Left lung (tissue), 14 donors: ENCODE measurements at places on chromosomes 11 and 22. TPM values are rescaled to one million over a fixed set of nuclear protein-coding genes. Genes with fewer than 3 reads are reported as not detected.
A peak's percentile ranks its signal among the peaks of the same experiment; 100 is the strongest.

GRCh38 chr11:64711956-64712362 is 11.0 kb downstream of the NRXN2 start:
- no peak for DNase-seq

DNA sequence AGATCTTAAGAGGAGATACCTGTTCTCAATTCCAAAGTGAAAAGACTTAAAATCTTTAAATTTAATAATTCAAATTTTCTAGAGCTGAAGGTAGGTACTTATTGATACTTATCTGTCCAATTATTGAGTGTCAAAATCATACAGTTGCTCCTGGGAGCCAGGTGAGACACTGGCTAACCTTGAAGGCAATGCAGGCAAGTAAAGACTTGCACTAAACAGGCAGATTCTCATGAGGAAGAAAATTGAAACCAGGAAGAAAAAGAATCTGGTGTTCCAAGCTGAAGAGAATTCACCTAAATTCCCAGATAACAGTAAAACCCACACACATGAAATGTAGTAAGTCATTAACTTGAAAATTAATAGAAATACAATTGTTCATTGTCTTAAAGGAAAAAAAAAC is 30.3 kb downstream of the VSIG10L2 start:
- no peak for DNase-seq

GRCh38 chr11:20963596-20963995 is 294.2 kb downstream of the NELL1 start:
- DNase-seq = no peak

The CYP2D6 gene
- total RNA-seq = 1.1 TPM

The STX3 gene
- total RNA-seq = 66.7 TPM

DNA sequence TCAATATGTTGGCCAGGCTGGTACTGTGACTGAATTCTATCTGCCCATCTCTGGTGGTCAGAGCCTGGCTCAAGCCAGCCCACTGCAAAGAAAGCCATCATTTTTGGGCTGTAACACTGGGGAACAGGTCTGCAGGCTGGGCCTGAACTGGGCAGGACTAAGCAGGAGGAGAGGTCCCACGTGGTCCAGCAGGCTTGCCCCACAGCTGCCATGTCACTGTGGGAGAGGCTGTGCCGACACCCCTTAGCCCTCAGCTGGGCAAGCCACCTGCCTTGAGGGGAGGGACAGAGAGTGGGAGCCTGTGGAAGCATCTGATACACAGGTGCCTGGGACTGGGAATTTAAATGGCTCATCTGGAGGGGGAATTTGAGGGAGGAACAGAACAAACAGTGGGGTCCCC is 66.7 kb upstream of the CLTCL1 start:
- no peak for DNase-seq

The FOLH1 gene
- total RNA-seq = 2.6 TPM

The POU2AF2 gene
- total RNA-seq = not detected

The A4GALT gene
- 21.3 TPM for total RNA-seq

The ISX gene
- total RNA-seq = not detected

DNA sequence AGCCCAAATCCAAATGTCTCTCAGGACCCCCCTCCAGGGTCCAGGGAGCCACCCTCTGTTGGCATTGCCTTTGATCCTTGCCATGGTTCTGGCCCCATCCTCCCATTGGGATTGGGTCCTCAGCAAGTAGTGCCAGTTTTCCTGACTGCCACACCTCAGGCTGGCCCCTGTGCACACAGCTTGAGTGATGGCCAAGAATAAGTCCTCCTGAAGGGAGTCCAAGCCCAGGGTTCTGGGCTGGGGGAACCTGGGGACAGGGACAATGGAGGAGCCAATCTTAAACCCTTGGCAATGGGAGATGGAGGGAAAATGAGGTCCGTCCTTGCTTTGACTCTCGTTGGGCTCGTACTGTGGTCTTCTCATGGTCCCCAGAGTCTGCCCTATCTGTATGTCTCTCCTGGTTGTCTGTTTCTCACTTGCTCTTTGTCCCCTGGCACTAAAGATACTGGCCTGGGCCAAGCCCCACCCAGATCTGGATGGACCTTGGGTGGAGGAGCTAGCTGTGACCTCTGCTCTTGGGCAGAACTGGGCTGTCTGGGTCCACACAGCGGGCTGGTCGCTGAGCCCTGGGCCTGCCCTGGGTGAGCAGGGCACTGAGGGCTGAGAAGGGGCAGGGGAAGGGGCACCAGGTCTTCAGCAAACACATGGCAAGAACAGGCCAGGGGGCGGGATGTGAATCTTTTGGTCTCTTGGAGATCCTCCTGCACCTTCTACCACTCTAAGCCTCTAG is 2.9 kb downstream of the SOX10 start:
- no peak for DNase-seq

- DNase-seq = no peak
Measured at GRCh38 chr22:20641919-20642579, 131.9 kb upstream of the SERPIND1 start.

GRCh38 chr22:48173773-48174160 is 1411.3 kb downstream of the TBC1D22A start:
- DNase-seq = no peak

The TEX12 gene
- total RNA-seq = not detected

DNA sequence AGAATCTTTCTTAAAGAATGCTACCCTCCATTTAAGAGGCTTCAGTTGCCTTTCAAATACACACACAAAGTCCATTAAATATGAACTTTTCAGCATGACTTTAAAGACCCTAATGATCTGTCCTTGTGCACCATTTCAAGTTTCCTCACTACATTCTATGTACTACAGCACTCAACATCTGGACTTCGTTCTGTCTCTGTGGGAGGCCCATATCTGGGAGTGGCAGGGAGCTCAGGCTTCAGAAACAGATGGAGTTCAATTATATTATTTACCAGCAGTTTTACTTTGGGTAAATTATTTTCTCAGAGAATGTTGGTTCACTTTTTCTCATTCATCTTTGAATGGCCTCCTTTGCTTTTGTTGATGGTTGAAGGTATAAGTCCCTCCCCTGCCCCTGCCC is 67.4 kb downstream of the ANO3 start:
- DNase-seq = no peak

The POTEH gene
- not detected for total RNA-seq

- no peak for DNase-seq
Measured at GRCh38 chr22:23062616-23063538, 7.4 kb upstream of the GNAZ start.

- DNase-seq = no peak
Measured at GRCh38 chr22:37025500-37026070, 6.0 kb downstream of the MPST start.

- DNase-seq = no peak
Measured at GRCh38 chr11:99271527-99271926, 250.8 kb downstream of the CNTN5 start.

GRCh38 chr11:127791844-127792243 is 791.3 kb upstream of the KIRREL3 start:
- no peak for DNase-seq

The RIMBP3B gene
- total RNA-seq = 0.32 TPM

GRCh38 chr11:35087648-35088047 is 51.3 kb upstream of the CD44 start:
- DNase-seq = peak; percentile 94

GRCh38 chr22:17158568-17159503 is at the start of gene HDHD5:
Gene HDHD5 (minus strand): TSS chr22:17159277. CDS start chr22:17159251, 26 bp downstream.
- DNase-seq = peak; percentile 95

GRCh38 chr11:72719551-72719950 is 32.7 kb downstream of the ARAP1 start:
- no peak for DNase-seq

DNA sequence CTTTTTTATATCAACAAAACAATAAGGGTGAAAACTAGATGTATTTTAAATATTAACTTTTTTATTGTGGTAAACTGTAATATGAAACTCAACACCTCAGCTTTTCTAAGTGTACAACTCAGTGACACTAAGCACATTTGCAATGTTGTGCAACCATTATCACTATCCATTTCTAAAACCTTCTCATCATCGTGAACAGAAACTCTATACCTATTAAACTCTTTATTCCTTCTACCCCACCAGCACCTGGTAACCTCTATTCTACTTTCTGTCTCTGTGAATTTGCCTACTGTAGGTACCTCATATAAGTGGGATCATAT is 9.4 kb downstream of the HORMAD2 start:
- no peak for DNase-seq

DNA sequence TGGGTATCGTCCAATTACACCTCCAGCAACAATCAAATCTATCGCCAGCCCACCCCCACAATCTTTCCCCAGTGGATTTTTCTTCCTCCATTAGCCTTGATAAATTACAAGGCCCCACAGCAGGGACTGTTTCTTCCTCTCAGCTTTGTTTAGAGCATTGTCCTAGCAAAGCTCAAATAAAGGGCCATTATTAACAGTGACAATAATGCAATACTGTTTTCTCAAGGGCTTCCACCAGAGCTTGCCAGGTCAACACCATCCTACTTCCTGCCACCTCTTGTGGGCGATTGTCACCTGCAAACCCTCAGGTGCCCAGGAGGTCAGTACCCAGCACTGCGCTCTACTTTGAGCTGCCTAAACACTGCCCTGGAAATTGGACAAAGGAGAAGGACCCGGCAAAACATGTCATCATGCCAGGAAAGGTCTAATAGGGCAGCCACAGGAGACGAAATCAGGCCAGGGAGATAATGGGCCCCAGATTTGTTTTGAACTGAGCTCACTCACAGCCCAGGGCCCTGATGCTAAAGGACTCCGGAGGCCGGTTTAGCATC is 95.2 kb downstream of the ABTB2 start:
- DNase-seq = no peak

- no peak for DNase-seq
Measured at GRCh38 chr11:84256618-84257017, 970.5 kb upstream of the CCDC90B start.

DNA sequence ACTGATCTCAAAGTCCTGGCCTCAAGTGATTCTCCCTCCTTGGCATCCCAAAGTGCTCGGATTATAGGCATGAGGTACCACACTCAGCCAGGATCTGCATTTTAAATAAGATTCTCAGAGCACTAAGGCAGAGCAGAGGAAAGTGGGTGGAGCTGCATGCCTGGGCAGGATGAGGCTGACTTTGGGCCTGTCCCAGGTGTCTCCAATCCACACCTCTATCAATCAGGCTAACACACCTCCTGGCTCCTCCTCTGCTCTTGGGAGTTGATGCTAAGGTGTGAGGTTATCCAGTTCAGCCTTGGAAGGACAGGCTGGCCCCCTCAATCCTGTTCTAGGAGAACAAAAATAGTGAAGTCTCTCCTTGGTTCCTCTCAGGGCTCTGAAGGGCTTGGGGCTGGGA is 30.2 kb upstream of the P2RY2 start:
- no peak for DNase-seq

GRCh38 chr11:86167499-86168164 is 76.9 kb upstream of the EED start:
- DNase-seq = no peak

The TMEM191C gene
- 1.6 TPM for total RNA-seq

- DNase-seq = no peak
Measured at GRCh38 chr11:112227471-112227870, 1.2 kb downstream of the PTS start.

DNA sequence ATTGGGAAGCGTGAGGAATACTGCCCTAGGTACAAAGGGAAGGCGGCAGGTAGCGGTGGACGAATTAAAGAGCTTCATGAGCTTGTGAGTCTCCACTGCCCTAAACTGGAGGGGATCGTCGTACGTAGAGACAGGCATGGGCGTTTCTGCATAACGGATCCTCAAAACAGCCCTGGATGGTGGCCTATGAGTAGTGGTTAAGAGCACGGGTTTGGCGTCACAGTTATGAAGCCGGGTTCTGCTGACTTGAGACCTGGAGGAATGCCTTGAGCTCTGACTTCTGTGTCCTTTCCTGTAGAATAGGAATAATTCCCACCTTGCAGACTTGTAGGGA is 335 bp downstream of the TMEM138 start:
- no peak for DNase-seq

The CDCA5 gene
- 11.3 TPM for total RNA-seq

The UPB1 gene
- total RNA-seq = 0.50 TPM

The SOX10 gene
- not detected for total RNA-seq

DNA sequence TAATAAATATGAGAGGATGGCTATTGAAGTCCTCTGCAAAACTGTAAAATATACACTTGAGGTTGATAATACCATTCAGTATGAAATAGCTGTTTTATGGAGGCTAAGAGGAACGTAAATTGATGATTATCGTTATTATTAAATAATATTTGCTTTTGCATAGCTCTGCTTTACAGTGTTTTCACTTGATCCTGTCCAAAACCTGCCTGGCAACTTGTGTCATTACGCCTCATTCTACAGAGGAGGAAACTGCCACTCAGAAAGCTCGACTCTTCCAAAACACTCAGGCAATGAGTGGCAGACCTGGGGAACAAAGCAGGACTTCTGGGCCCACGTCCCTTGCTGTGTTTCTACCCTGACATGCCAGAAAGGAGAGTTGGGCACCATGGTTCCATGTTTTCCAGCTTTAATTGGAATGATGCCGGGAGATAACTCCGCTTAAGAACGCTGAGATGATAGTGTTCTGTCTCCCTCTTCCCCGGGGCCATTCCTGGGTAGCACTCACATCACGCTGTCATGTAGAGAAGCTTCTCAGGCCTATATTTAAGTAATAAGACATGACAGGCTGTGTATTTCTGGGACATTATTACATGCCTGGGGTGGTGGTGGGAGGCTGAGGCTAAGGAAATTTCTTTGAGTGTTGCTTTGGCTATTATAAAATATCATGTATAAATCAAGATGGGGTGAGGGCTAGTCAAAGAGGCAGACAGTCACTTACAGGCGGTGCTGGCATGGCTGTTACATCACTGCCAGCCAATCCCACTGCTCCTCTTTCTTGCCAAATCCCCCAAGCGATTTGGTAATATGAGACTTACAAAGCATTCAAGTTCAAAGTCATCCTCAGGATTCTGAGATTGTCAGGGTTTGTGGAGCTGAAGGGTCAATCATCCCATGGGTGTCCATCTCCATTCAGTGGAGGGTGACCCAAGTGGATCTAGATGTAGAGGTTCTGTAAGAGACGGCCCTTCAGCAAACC is 501.7 kb downstream of the INSC start:
- DNase-seq = no peak

The PAX6 gene
- not detected for total RNA-seq

DNA sequence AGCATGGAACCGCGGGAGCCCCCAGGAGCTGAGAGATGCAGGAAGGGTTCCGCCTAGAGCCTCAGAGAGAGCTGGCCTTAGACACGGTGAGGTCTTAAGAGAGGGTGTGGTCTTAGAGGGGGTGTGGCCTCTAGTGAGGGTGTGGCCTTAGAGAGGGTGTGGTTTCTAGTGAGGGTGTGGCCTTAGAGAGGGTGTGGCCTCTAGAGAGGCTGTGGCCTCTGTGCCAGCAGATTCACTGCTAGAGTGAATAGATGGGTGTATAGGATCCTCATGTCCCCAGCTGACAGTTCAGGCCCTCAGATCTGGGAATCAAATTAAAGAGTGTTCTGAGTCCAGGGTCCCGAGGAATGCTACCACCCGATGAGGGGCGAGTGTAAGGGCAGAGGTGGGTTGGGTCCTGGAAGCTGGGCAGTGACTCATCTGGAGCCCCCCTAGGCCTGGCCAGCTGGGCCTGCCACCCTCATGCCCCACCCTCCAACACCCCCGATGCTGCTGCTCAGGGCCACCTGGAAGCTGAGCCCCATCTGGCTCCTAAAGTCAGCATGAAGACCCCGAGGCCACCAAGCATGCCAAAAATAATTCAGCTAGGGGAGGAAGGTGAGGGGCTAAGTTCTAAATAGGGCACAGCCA is 49.5 kb downstream of the IGF2 start:
- DNase-seq = no peak
